ENCODE measurements at places on chromosomes 5 and 9. TPM values are rescaled to one million over a fixed set of nuclear protein-coding genes. Genes with fewer than 3 reads are reported as not detected.

DHX29 gene
- 30.7 TPM for total RNA-seq

GMCL2 gene
- total RNA-seq: not detected

WDR38 gene
- not detected for total RNA-seq

SLC25A2 gene
- total RNA-seq: not detected

CAMK4 gene
- total RNA-seq: 0.07 TPM

SLC1A1 gene
- total RNA-seq: 1.8 TPM

NR5A1 gene
- not detected for total RNA-seq

SMIM32 gene
- not detected for total RNA-seq

GPR150 gene
- total RNA-seq: 0.21 TPM

C8G gene
- total RNA-seq: not detected

LIX1 gene
- not detected for total RNA-seq
